Astrocyte (in vitro differentiated cells and primary cell): ENCODE measurements at places on chromosomes 3 and 15. TPM values are rescaled to one million over a fixed set of nuclear protein-coding genes. Genes with fewer than 3 reads are reported as not detected.

Gene CHRNB4
- not detected in 2 replicates for total RNA-seq

Gene MAP2K1
- total RNA-seq = 62.4 and 66.5 TPM in 2 replicates

Gene SEMA3G
- 0.09 and 0.26 TPM in 2 replicates for total RNA-seq

Gene PLSCR2
- not detected in 2 replicates for total RNA-seq

Gene IL17RB
- total RNA-seq = 0.16 TPM in 1 of 2 replicates, not detected in the other

Gene EXD1
- total RNA-seq = 0.07 TPM in 1 of 2 replicates, not detected in the other

Gene TNNC1
- total RNA-seq = 5.4 and 12.4 TPM in 2 replicates

DNA sequence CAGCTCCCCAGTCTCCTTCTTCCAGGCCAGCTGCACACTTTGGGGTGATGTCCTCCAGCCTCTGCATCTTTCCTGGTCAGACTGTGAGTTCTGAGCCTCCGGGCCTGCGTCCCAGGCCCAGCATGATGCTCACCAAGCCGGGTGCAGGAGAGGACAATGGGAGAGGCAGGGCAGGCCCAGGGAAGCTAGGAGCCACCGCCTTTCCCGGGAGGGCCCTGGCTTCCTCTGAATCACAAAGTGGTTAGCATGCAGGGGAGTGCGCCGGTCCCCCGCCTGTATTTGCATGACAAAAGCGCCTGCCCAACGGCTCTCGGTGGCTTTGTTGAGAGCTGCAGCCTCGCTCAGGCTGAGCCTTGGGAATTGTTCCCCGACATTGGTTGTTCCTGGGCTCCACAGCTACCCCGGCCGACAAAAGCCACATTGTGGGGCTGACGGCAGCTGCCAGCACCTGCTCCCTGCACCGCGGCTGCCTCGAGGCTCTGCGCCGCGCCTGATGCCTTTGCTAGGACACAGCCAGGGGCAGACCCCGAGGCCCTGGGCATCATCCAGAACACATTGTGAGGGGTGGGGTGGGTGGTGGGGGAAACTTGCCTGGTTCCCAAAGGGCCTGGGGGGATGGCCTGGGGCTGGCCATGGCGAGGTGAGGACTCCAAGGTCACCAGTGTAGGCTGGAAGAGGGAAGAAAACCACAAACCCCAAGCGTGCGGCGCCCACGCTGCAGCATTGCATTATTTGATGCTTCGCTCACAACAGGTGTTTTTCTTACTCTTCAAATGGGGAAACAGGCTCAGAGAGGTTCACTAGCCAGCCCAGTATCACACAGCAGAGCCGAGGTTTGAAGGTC is 20.0 kb upstream of the KLF13 start:
- peak; percentile 10 for DNase-seq

GRCh38 chr3:117811786-117812185 is 1102.2 kb downstream of the TUSC7 start:
- DNase-seq = no peak

- DNase-seq = no peak
These were observed 98.9 kb downstream of the CDIN1 start for GRCh38 chr15:36678308-36678707.

- no peak for DNase-seq
These were observed 25.0 kb upstream of the BCL6 start for GRCh38 chr3:187770224-187770623.

DNA sequence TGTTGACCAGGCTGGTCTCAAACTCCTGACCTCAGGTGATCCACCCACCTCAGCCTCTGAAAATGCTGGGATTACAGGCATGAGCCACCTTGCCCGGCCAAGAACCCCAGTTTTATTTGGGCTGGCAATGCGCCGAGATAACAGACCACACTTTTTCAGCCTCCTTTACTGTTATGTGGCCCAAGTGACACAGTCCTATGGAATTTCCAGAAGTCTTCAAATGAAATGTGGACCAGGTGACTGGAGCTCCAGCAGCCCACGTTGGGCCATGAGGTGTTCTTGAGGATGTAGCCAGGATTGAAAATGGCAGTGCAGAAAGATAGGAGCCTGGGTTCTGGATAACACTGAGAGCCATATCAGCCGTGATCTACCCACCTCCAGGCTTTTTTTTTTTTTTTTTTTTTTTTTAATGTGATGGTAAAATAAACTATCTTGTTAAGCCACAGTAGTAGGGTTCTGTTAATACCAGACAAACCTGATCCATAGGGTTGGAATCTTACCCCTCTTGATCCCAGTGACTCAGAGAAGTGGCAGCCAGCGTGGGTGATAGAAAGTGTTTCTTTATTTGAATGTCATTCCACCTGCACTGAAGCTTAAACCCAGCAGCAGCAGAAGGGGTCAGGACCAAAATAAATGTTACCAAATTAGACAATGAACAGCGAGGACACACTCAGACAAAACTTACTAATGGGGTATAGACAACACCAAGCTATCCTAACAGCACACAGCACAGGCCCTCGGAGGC is 55.6 kb downstream of the LHFPL4 start:
- peak; percentile 87 for DNase-seq

- no peak for DNase-seq
These were observed 25.4 kb upstream of the LSAMP start for GRCh38 chr3:116470605-116471197.

DNA sequence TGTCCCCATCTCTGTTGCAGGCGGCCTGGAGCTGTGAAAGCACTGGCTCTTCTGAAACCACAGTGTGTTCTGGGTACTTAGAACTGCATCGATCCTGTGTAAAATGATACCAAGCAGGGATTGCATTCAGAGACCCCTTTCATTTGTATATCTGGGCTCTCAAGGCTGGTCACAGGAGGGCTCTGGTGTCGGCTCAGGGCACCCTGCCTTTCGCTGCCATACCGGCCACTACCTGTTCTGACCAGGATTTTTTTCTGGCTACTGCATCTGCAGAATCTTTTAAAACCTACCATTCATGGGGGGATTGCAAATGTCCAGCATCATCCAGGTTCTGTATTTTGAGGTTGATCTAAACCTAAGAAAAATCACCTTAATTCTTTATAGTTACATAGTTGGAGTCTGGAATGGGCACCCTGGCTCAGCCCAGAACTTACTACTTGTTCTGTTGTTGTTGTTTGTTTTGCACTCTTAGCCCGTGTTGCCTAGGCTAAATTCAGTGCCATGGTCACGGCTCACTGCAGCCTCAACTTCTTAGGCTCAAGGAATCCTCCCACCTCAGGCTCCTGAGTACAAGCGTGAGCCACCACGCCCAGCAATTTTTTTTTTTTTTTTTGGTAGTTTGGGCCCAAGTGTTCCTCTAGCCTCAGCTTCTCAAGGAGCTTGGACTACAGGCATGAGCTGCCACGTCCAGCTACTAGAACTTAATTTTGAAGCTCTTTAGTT is 52.7 kb downstream of the TRIM71 start:
- DNase-seq = no peak

- no peak for DNase-seq
These were observed 27.6 kb upstream of the NUDT16 start for GRCh38 chr3:131353986-131354385.
